T-helper 2 cell (primary cell): ENCODE measurements at places on chromosomes 16 and 17.
A peak's percentile ranks its signal among the peaks of the same experiment; 100 is the strongest.

DNA sequence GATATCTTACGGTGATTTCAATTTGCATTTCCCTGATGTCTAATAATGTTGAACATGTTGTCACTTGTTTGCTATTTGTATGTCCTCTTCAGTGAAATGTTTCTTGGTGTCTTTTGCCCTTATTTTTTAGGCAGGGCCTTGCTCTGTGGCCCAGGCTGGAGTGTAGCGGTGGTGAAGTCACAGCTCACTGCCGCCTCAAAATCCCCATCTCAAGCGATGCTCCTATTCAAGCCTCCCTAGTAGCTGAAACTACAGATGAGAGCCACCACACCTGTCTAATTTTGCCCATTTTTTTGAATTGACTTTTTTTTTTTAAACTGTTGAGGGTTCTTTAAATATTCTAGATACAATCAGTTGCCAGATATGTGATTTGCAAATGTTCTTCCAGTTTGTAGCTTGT, 8.3 kb downstream of the UBE2G1 start:
- no peak for DNase-seq

GRCh38 chr17:78805301-78805700, 23.2 kb upstream of the CYTH1 start:
- DNase-seq, result no peak

DNA sequence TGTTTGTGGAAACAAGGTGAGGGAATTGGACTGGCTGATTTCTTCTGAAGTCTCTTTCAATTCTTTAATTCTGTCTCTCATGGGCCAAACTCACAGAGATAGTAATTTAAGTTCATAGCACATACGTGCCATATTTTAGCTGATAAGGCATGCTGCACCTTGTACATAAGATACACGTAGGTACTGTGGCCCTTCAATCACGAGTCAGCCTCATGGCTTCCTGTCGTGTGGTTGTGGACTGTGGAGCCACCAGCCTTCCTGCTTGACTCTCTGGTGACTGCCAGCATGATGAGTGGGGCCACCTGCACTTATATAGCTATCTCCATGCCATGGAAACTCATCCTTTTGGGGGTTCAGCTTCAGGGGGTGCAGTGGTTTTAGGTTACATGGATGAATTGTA, 25.1 kb downstream of the KSR1 start:
- peak; percentile 95 for DNase-seq

- peak; percentile 25 for DNase-seq
Measured at GRCh38 chr17:63961355-63962212, 11.1 kb downstream of the SCN4A start.
